Urinary bladder (tissue), 4 donors: ENCODE measurements at places on chromosomes 11 and 22. TPM values are rescaled to one million over a fixed set of nuclear protein-coding genes. Genes with fewer than 3 reads are reported as not detected.

Gene OR51I1
- not detected for polyA plus RNA-seq

Gene AP5B1
- 14.7 TPM for polyA plus RNA-seq

- DNase-seq = no peak
Measured at GRCh38 chr11:79253280-79253679, 187.6 kb downstream of the TENM4 start.

DNA sequence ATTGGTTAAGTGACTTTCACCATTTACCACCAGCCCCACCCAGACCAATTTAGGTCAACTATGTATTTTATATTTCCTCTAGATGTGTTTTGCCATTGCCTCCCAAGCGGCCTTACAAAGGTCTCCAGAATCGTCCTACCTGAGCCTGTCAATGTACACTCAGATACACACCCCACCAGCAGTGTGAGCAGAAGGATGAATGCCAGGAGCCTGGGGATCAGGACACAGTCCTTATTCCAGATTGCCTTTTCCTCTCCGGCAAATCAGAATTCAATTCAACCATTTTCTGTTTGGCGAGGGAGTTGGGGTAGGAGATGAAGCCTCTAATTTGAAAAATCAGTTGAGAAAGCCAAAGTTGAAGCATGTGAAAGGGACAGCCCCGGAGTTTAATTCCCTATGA lies 35.4 kb upstream of the CRTAM start:
- DNase-seq = no peak

DNA sequence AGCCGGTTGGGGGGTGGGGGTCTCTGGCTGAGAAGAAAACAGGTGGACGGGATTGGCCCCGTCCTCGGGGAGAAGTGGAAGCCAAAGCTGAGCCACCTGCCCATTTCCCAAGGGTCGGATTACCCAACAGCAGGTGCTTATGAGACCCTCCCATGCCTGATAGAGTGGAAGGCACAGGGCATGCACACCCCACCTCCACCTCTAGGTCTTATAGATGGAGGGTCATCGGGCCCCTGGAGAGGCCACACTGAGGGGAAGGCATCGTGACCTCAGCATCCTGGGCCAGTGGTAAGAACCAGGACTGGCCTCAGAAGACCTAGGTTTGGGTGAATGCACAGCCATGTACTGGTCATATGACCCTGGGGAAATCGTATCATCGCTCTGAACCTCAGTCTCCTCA lies 85.9 kb downstream of the BUD13 start:
- no peak for DNase-seq

DNA sequence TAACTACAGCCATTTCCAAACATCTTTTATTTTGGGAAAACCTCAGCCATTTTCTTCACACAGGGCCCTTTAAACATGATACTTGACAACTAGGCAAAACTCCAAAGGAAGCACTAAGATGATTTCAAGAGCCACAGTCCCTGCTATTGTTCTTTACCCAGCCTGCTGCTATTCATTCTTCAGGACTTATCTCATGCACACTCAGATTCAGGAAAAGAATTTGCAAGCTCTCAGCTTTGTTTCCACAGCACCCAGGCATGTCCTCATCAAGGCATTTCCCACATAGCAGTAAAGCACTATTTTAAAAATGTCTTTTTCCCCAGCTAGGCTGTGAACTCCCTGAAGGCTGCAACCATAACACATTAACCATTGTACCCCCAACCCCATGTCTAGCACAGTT lies 609.3 kb upstream of the CCDC90B start:
- no peak for DNase-seq

- DNase-seq = no peak
Measured at GRCh38 chr11:65401073-65401802, 14.8 kb downstream of the FRMD8 start.

DNA sequence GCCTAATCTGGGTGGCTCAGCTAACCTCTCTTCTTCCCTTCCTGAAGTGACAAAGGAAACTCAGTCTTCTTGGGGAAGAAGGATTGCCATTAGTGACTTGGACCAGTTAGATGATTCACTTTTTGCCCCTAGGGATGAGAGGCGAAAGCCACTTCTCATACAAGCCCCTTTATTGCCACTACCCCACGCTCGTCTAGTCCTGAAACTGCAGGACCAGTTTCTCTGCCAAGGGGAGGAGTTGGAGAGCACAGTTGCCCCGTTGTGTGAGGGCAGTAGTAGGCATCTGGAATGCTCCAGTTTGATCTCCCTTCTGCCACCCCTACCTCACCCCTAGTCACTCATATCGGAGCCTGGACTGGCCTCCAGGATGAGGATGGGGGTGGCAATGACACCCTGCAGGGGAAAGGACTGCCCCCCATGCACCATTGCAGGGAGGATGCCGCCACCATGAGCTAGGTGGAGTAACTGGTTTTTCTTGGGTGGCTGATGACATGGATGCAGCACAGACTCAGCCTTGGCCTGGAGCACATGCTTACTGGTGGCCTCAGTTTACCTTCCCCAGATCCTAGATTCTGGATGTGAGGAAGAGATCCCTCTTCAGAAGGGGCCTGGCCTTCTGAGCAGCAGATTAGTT lies 14.2 kb upstream of the UVRAG start:
- DNase-seq = no peak
